Stimulated activated CD8-positive, alpha-beta memory T cell treated with anti-CD3 and anti-CD28 coated beads, Interleukin-12 subunit alpha, Interleukin-12 subunit beta, amount 100 ng/mL, for 4 hours (primary cell): ENCODE measurements at places on chromosomes 7 and 10.

DNA sequence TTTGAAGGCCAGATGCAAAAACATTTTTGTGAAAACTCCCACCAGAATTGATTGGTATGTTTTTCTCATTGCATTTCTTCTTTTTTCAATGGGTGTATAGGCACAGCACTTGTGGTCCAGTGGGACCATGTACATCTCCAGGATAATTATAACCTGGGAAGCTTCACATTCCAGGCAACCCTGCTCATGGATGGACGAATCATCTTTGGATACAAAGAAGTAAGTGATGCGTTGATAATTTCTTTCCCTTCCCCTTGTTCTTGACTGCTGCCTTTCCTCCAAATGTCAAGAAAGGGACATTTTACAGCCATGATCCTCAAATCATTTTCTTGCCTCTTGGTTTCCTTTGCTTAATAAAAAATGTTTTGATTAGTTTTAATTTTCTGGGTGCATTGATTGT is 331.5 kb downstream of the PLXDC2 start:
- DNase-seq: no peak

- no peak for DNase-seq
These were observed 997.0 kb downstream of the GATA3 start for GRCh38 chr10:9051328-9051974.

- no peak for DNase-seq
These were observed 31.9 kb downstream of the RBM20 start for GRCh38 chr10:110676016-110676415.

GRCh38 chr7:118110178-118110925 is 73.6 kb upstream of the LSM8 start:
- no peak for DNase-seq

GRCh38 chr10:22784668-22785067 is 70.3 kb upstream of the PIP4K2A start:
- DNase-seq: no peak

GRCh38 chr7:77826300-77826699 is 27.7 kb downstream of the PHTF2 start:
- DNase-seq: no peak

GRCh38 chr10:102438374-102438773 is 6.0 kb upstream of the CUEDC2 start:
- DNase-seq: no peak

- DNase-seq: no peak
These were observed 121.7 kb downstream of the C7orf25 start for GRCh38 chr7:42790196-42790595.

GRCh38 chr10:25294032-25294926 is 119.5 kb downstream of the GPR158 start:
- DNase-seq: no peak

DNA sequence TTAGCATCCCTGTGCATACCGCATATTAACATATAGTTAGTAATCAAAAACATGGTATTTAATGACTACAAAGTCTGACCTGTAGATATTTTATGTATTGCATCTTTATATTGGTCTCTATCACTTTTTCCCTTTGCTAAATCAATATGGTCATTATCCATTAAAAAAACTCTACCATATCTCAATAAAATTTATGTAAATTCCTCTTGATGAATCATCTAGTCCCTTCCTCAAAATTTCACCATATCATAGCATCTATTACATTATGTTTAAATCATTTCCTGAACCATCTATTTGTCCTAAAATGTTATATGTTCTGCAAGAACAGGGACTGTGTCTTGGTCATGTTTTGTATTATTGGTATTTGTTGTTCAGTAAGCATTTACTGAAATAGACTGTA is 7.7 kb upstream of the ING3 start:
- DNase-seq: no peak

DNA sequence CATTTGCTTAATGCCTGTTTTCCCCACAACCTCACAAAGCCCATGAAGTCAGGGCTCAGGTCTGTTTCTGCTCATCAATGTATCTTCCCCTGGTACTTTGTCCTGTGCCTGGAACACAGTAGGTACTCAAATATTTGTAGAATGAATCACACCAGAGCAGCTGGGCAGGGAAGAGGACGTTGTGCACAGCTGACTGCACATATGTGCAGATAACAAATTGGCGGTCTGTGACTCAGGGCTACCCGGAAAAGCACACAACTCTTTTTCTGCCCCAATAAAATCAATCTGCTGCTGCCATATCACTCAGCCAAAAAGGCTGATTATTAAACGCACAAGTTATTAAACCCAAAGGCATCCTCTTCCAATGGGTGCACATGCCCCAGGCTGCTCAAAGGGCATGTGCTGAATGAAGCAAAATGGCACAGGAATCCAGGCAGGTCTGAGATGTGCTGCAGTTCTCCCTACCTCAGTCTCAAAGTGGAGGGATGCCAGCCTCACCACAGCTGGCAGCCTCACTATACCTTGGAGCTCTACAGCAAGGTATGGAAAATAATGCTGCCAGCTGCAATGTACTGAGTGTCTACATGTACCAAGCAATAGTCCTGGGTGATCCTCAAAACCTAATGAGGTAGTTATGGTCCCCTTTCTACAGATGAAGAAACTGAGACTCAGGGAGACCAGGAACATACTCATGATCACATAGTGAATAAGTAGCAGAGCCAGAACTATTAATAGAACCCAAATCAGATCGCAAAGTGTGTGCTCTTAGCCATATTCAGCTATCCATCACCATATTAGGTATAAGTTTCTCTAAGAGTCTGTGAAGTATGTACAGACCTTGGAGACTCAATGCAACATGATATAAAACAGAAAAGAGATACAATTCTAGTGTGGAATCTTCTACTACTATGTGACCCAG is 43.4 kb downstream of the SORBS1 start:
- DNase-seq: no peak

- DNase-seq: no peak
These were observed 4.0 kb downstream of the CREM start for GRCh38 chr10:35130663-35131062.

DNA sequence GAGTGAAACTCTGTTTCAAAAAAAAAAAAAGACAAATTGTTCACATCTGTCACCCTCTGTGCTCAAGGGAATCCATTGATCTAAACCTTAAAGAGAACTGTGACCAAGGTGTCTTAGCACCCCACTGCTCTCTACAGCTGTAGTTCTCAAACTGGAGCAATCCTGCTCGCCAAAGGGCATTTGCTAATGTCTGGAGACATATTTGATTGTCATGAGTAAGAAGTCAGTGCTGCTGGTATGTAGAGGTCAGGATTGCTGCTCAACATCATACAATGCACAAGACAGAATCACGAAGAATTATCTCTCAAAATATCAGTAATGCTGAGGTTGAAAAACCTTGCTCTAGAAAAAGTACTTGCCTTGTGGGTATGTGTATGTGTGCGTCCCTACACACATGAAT is 30.0 kb downstream of the ABLIM1 start:
- no peak for DNase-seq

DNA sequence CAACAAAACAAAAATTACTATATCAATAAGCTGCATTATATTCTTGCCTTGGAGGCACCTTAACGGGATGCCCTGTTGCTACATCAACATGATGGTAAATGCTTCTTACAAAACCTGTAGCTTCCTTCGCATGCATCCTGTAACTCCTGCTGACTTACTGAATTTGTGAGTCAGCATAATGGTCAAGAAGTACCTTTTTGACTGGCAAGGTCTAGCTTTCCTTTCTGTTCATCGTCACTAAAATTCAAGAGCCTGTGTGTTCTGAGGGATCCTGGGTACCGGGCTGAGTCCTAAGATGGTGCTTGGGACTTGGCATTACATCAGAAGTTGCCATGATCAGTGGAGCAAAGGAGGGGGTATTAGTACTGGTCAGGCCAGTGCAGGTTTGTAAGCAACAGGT is 4.9 kb downstream of the PFKFB3 start:
- DNase-seq: no peak
